ENCODE measurements at places on chromosomes 12 and 14.

- no peak for DNase-seq
These were observed 91.9 kb downstream of the ARMH4 start for GRCh38 chr14:58060077-58060476.

GRCh38 chr14:22598099-22598895, at the start of gene ABHD4:
Gene ABHD4 (plus strand): TSS chr14:22598300. CDS start chr14:22598307, 7 bp downstream.
- peak; percentile 63 for DNase-seq

- no peak for DNase-seq
These were observed 5.9 kb downstream of the C12orf75 start for GRCh38 chr12:105336411-105336810.

GRCh38 chr12:93661021-93661420, 16.2 kb upstream of the CRADD start:
- DNase-seq: no peak

GRCh38 chr12:81797100-81797499, 38.0 kb upstream of the PPFIA2 start:
- no peak for DNase-seq
